SJSA1 (cell line): ENCODE measurements at places on chromosomes 1 and 21. TPM values are rescaled to one million over a fixed set of nuclear protein-coding genes. Genes with fewer than 3 reads are reported as not detected.

Gene CR1L
- total RNA-seq: not detected in 2 replicates

GRCh38 chr1:67590329-67590728 lies 94.7 kb upstream of the GADD45A start:
- DNase-seq: no peak

Gene LRRC53
- total RNA-seq: not detected in 2 replicates

Gene IL12RB2
- not detected in 2 replicates for total RNA-seq

Gene SLC25A33
- 15.2 and 15.4 TPM in 2 replicates for total RNA-seq

Gene SLC1A7
- total RNA-seq: 4.5 and 12.1 TPM in 2 replicates

Gene ANKRD34A
- total RNA-seq: 0.13 TPM in 1 of 2 replicates, not detected in the other

DNA sequence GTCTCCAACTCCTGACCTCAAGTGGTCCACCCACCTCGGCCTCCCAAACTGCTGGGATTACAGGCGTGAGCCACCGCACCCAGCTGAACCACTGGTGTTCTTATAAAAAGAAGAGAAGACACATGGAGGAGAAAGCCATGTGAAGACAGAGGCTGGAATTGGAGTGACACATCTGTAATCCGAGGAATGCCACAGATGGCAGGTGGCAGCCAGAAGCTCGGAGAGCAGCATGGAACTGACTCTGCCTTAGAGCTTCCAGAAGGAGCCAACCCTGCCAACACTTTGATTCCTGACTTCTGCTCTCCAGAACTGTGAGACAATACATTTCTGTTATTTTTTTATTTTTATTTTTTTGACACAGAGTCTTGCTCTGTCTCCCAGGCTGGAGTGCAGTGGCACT lies 59.0 kb upstream of the ATP2B4 start:
- no peak for DNase-seq

GRCh38 chr1:234175363-234175762 lies 197.9 kb upstream of the COA6 start:
- no peak for DNase-seq

Gene GABRD
- total RNA-seq: not detected in 2 replicates

DNA sequence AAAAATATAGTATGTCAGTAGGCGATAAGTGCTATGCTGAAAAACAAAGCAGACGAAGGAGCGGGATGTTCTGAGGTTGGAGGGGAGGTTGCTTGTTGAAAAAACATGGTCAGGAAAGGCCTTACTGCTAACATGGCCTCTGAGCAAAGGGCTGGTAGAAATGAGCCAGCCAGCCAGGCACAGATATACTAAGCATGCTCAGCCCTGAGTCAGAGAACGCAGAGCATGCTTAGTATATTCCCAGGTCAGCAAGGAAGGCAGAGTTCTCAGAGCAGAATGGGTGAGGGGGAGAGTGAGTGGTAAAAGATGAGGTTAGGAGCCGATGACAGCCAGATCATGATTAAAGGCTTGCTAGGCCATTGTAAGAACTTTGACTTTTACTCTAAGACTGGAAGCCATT lies 36.7 kb downstream of the ZBTB40 start:
- DNase-seq: no peak

Gene NUDT4B
- 8.8 and 19.5 TPM in 2 replicates for total RNA-seq

GRCh38 chr1:229669333-229669732 lies 43.3 kb downstream of the URB2 start:
- no peak for DNase-seq
